Vagina (tissue), 2 donors: ENCODE measurements at places on chromosomes 7 and 10. TPM values are rescaled to one million over a fixed set of nuclear protein-coding genes. Genes with fewer than 3 reads are reported as not detected.

DNA sequence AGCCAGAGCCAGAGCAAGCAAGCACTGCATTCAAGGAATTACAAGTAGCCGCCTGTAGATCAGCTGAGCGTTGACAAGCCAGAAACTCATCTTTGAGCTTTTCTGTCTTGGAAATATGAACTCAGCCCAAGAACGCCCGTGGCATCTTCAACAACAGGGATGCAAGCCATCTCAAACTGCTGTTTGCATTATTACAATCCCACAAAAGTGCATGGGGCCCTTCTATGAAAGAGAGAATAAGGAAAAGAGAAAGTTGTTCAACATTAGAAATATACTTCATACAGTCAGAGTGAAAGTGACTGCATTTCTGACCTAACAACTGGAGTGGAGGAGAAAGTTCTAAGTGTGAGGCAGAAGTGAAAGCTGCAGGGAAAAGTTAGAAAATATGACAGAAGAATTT is 6.5 kb downstream of the SGCE start:
- H3K4me3 ChIP-seq = no peak overlapping the region
- no peak overlapping the region for H3K27ac ChIP-seq
- no peaks in the 10 kb centered on the region for H3K27me3 ChIP-seq
- DNase-seq = no peak
- peaks cover 4% of the 10 kb centered on the region for H3K4me1 ChIP-seq

DNA sequence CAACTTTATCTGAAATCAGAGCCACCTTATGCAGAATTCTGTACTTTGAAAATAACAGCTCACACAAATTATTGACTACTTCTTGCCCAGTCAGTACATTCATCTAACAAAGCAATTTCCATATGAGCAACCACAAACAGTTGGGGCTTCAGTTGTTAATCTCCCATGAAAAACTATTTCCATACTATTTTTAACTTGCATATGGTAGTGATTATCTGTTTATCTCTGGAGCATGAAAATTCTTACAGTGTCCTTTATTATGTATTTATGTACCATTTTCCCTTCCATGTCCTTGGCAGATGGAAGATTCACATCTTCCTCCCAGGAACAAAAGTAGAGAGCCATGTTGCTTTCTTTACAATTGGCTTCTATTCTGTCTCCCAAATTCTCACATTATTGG is 285.7 kb downstream of the CRPPA start:
- no peak overlapping the region for H3K4me3 ChIP-seq
- DNase-seq = no peak
- no peak overlapping the region for H3K27ac ChIP-seq
- H3K4me1 ChIP-seq = no peaks in the 10 kb centered on the region
- H3K36me3 ChIP-seq = no peaks in the 10 kb centered on the region

Gene EFCAB10
- not detected for total RNA-seq

GRCh38 chr10:74839708-74840107 is 13.3 kb downstream of the KAT6B start:
- DNase-seq = no peak
- H3K4me1 ChIP-seq = peaks cover 26% of the 10 kb centered on the region
- H3K27me3 ChIP-seq = no peaks in the 10 kb centered on the region
- no peaks in the 10 kb centered on the region for H3K36me3 ChIP-seq
- H3K27ac ChIP-seq = no peak overlapping the region

DNA sequence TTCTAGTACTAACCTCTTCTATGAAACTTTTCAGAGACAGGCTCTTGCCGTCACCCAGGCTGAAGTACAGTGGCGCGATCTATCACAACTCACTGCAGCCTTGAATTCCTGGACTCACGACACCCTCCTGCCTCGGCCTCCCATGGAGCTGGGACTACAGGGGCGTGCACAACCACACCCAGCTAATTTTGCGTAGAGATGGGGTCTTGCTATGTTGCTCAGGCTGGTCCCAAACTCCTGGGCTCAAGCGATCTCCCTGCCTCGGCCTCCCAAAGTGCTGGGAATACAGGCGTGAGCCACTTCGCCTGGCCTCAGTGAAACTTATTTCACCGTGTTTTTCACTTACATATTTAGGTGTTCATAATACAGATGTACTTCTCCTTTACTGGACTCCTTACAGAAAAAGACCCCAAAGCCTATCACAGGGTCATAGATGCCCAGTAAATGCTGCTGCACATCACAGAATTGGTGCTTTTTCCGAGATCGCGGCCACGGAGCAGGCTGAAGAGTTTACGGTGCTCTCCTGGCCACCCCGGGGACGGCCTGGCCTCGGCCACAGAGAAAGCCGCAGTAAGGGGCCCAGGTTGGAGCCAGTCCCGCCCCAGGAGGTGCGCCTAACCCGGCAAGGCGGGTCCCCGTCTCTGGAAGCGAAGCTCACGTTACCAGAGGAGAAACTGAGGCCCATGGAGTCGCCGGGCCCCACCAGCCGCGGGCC is 595 bp downstream of the TBL2 start:
- H3K4me1 ChIP-seq = peaks cover 32% of the 10 kb centered on the region
- H3K36me3 ChIP-seq = peaks cover 23% of the 10 kb centered on the region
- peak overlapping the region; percentile 93 for H3K4me3 ChIP-seq
- DNase-seq = no peak
- no peaks in the 10 kb centered on the region for H3K27me3 ChIP-seq

GRCh38 chr7:123553159-123553558 is 4.5 kb downstream of the NDUFA5 start:
- no peak overlapping the region for H3K4me3 ChIP-seq
- H3K36me3 ChIP-seq = peaks cover 29% of the 10 kb centered on the region
- no peak for DNase-seq
- peaks cover 35% of the 10 kb centered on the region for H3K4me1 ChIP-seq

Gene ADAM22
- total RNA-seq = 6.1 TPM
